ENCODE measurements at places on chromosomes 1 and 21.

DNA sequence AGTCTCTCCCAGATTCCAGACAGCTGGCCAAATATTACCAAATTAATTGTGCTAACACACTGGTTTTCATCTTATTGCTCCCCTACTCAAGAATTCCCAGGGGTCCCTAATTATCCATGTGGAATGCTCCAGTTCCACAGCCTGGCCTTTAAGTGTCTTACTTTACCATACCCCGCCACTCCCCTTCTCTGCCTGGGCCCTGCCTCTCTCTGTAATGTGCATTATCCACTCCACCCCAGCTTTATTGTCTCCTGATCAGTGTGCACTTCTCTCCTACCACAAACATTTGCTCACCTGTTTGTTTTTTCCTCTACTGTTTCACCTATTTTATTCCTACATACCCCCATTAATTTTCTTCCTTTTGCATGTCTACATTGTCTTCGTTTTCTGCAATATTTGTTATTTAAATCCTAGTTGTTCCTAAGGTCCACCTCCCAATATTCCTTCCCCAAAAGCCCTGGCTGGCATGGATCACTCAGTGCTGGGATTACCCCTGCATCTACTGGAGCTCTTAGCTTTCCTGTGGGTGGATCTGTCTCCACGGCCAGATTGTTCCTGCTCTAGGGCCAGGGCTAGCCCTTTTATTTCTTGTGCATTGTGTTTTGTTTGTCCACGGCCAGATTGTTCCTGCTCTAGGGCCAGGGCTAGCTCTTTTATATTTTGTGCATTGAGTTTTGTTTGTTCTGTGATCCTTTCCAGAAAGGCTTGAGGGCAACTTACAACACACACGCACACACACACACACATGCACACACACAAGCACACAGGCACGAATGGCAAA lies 33.4 kb upstream of the ATP1B1 start:
- no peak for DNase-seq

DNA sequence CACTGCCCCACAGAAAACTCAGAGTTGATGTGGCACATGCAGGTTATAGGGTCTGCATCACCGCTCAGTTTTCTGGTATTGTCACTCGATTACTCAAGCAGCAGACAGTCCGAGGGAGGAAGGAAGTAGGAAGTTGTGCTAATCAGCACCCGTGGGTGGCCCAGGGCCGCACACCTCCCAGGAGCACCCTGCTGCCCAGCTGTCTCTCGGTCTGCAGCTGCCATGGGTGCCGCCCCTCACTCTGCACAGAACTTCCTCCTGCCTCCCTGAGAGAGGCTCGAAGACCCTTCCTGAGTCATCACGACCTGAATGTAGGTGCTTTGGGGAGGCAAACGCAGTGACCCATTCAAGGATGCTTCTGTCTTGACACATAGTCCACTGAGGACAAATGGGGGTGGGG lies 4.2 kb upstream of the TFF3 start:
- no peak for DNase-seq

GRCh38 chr1:248748211-248748610 lies 7.3 kb downstream of the LYPD8 start:
- DNase-seq, result no peak

DNA sequence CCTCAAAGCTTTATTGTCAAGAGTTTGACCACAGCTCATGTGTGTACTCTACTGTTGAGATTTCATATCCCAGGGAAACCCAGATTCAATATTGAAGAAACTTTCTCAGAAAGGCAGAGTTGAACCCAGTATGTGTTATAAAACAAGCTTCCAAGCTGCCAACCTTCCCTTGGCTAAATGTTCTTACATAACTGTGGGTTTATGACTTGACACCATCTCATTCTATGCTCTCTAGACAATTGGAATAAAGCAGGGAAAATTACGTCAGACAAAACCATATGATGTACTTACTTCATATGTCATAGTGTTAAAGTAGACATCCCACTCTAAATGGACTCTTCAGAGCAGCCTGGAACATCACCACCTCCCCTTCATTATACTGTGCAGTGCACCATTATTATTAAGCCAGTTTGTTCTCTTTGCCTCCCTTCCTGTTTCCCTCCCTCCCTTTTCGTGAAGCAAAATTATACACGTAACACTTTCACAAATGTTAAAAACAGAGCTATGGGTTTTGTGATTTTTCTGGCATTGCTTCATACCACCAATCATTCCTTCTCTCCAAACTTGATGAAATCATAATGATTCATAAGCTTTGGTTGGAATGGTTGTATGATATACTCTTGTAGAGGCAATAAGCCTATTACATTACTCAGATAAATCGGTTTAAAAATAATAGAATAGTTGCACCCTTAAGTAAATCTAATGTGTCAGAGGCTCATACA lies 507.2 kb downstream of the LTN1 start:
- no peak for DNase-seq

DNA sequence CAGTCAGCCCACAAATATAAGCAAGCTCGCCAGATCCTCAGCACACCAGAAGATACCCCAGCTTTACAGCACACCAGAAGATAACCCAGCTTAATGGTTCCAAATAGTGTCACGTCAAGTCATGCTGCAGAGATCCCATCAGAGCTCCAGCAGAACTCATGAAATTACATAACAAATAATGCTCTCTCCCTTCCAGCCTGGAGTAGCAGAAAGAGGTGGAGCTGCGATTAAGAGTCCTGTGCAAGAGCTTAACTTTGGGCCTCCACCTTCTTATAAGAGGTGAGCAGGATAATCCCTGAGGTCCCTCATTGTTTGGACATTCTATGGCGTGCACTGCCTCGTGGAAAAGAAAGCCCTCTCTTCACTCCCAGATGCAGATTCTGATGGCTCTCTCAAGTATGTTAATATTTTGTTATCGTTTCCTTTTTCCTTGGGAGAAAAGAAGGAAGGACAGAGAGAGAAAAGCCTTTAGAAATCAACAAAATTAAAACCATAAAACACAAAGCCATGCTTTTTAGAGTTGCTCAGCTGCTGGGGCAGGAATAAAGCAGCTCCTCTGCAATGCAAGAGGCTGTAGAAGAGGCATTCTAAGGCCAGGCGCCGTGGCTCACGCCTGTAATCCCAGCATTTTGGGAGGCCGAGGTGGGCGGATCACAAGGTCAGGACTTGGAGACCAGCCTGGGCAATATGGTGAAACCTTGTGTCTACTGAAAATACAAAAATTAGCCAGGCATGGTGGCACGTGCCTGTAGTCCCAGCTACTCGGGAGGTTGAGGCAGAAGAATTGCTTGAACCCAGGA lies 59.1 kb downstream of the GLUL start:
- no peak for DNase-seq

DNA sequence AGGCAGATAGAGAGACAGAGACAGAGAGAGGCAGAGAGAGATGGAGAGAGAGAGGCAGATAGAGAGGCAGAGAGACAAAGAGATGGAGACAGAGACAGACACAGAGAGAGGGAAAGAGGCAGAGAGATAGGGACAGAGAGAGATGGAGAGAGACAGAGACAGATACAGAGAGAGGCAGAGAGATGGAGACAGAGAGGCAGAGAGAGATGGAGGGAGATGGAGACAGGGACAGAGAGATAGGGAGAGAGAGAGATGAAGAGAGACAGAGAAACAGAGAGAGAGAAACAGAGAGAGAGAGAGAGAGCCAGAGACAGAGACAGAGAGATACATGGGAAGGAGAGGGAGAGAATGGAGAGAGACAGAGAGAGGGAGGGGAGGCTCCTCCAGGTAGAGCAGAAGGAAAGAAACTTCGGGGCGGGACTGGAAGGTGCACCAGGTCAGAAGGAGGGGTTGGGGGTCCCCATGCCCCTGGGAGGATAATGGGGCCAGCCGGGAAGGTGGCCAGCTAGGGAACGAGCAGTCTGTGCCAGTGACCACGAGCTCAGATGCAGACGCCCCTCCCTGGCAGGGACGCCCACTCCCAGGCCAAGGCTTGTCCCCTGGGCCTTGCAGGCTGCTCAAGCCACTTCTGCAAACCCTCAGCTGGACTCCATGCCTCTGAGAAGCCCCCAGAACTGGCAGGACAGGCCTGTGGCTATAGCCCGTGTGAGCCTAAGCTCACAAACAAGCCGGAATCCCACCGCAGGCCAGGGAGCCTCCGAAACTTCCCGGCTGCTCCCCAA lies 3.3 kb downstream of the FNDC10 start:
- no peak for DNase-seq

DNA sequence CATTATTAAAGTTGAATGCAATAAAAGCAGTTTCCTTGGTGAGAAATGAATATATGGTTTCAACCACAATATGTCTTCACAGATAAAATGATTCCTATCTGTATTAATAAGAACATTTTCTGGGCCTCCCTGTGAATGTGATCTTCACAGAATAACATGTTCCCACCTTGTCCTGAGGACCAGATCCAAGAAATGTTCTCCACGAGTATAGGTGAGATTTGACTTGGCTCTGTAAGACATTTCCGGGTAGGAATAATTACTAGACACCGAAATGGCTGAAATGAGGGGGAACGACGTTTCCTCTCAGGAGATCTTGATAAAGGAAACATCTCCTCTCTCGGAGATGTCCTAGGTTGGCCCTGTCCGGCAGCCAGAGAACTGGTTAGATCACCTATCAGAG lies 61.4 kb downstream of the CLIC6 start:
- DNase-seq, result no peak

DNA sequence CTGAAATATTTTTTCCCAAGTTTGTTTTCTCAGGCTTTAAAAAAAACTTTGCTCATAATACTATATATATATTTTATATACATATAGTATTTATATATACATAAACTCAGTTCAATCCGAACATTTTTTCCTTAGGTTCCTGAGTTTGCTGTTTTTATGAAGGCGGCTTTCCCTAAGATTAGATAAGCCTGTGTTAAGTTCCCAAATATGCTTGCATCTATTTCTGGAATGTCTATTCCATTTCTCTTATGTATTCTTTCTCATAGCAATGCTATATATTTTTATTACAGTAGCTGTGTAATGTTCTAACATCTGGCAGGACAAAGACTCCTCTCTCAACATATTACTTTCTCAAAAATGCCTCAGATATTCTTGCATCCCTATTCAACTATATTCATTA lies 45.9 kb downstream of the ADSS2 start:
- no peak for DNase-seq

DNA sequence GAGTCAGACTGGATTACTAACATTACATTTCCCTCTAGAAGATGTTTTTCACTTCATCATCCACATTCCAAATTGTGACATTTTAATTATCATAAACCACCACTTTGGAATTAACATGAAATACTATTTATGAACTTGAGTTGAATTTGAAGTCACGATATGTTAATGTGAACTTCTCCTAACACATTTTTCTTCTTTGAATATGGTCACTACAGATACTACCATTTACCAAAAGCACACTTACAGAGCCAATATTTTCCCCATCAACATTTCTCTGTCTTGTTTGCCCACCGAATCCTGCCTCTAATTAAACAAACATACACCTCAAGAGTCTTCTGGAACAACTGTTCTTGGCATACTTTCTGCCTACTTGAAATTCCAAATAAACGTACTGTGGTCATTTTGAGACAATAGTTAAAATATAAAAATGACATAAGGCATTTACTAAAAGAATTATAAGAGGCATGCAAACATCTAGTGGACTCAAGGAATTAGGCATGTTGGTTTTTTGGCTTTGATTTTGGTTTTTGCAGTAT lies 177.4 kb downstream of the AKT3 start:
- no peak for DNase-seq

GRCh38 chr1:162110910-162111309 lies 41.4 kb downstream of the NOS1AP start:
- no peak for DNase-seq

DNA sequence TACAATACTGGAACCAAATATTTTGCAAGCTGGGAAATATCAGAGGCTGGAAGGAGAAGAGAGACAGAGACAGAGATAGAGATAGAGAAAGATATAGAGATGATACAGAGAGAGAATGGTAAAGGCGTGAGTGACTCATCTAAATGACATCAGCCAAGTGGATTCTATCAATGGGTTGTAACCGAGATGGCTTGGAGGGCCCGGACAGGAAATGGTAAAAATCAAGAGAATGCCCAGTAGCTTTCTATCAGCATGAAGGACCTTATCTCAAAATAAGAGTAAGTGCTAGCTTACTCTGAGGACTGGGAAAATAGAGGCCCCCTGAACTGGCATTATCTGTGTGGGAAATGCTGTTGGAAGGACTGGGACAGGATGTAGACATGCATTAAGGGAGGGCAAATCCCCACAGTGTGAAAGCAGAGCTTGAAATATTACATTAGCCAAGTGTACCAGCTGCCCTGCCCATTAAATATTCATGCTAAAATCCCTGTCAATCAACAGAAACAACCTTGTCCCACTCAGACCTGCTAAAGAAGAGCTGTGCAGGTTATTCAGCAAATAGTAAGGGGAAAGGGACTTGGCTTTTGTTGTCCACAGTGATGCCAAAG lies 76.6 kb upstream of the ZNF644 start:
- DNase-seq, result no peak

- DNase-seq, result no peak
Measured at GRCh38 chr21:46374761-46375389, 50.9 kb downstream of the PCNT start.

DNA sequence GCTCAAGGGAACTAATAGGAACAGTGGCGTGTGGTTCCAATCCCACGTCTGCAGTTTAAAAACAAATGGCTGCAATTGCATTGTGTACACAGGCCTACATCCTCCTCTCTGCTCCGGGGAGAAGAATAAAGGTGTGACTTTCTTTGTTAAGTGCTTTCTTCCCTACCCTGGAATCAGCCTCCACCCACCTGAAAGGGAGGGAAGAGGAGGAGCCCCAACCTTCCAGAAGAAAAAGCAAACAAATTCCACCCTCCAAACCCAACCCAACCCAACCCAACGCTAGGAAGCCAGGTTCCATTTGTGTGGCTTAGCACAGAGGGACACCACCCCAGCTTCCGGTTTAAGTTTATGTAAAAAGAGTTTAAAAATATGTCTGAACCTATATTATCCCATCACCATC lies 11.8 kb upstream of the BACE2 start:
- no peak for DNase-seq

GRCh38 chr1:207752456-207752998 lies 673 bp downstream of the CD46 start:
- DNase-seq, result peak; percentile 46

GRCh38 chr1:27643600-27644368 lies 8.8 kb upstream of the FGR start:
- no peak for DNase-seq

DNA sequence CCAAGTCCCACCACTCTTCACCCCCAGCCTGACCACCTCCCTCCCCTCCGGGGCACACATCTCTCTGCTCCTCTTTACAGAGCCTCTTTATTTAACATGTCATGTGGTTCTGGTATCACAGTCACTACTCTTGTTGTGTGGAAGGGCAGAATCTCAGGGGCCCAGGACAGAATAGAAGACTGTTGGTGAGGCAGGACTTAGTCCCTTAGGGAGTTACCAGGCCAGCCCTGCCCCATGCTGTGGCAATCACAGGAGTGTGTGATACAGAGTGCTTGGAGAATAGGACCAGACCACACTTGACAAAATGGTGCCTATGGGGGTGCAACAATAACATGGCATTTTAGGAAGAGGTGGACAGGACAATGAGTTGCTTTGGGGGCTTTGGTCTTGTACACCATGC lies 43.0 kb upstream of the CRNN start:
- no peak for DNase-seq

GRCh38 chr1:198283222-198283621 lies 126.4 kb downstream of the NEK7 start:
- DNase-seq, result no peak

- no peak for DNase-seq
Measured at GRCh38 chr1:219323426-219323825, 149.7 kb downstream of the LYPLAL1 start.

Data from DMS79 (cell line).